NCI-H1694 treated with DMSO at 0.1 percent for 48 hours (cell line): ENCODE measurements at places on chromosomes 3 and 15.

DNA sequence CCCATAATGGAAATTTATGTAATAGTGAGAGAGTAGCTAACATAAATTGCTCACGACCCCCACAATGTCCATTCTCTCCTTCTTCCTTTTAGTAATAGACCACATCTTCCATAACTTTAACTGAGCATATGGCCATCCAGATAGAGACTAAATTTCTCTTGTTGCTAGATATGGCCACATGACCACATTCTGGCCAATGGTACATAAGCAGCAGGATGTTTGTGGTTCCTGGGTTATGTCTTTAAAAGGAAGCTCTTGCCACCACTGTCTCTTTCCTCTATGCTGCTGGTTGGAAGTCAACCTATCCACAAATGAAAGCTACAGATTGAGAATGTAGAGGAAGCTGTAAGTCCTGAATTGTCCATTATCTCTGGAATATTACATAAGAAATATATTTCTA lies 59.7 kb upstream of the NPHP3 start:
- no peak for DNase-seq

- no peak for DNase-seq
These were observed 296.6 kb downstream of the SUCLG2 start for GRCh38 chr3:67357610-67358458.

- no peak for DNase-seq
These were observed 284.5 kb downstream of the ZNF385D start for GRCh38 chr3:21466476-21466875.

- DNase-seq, result no peak
These were observed 13.3 kb upstream of the CHD2 start for GRCh38 chr15:92886815-92887214.

DNA sequence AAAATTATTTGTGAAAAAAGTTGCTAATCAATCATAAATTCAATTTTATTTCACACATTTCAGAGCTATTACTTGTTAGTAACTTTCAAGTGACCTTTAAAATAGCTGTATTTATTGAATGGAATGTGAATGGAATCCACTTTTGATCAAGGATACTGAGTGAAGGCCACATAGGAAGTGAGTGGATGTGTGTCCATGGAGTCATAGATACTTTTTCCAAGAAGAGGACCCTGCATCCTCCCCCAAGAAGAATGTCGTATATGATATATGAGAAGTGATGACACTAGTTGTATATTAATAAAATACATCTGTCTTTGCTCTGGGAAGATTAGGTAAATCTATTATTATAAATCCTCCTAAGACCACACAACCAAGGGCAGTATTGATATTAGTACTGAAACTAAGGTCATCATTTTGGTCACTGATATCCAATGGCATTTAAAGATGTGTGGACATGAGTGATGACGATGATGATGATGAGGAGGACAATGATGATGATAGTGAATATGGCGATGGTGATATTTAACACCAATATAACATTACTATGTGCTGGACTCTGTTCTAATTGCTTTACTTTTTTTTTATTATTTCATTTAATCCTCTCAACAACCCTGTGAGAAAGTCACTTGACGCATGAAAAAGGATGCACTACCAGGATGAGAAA lies 493.0 kb upstream of the NR2F2 start:
- DNase-seq, result no peak

DNA sequence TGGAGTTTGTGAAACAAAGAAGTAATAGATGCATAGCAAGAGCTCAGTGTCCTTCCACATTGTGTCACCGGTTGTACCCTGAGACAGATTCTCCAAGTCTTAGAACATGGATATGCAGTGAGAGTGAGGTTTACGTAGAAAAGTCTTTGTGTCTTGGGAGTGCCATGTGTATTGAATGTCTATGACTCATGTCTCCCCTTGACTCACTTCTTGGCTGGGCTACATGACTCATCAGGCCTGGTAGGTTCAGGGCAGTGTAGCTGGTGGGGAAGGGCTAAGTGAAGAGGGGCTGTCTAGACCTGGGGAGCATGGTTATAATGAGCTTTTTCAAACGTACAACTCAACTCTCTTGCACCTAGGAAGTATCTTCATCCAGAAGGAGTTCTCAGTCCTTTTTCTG lies 167.4 kb downstream of the GAP43 start:
- no peak for DNase-seq

DNA sequence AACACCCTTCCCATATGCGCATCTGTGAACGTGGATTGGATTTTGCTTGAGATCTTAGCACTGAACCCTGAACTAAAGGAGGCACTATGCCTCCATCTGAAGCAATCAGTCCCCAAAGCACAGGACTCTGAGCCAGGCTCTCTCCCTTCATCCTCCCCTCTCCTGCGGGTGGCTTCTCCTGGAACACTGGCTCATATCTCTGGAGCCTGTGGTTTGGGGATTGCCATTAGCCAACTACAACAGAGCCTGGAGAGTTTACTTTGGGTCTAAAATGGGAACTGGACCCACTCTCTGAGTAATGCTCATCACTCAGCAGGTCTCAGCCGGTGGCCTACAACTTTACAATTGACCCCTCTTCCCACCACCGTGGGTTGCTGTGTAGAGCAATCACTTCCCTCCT lies 190.8 kb upstream of the HES1 start:
- no peak for DNase-seq

DNA sequence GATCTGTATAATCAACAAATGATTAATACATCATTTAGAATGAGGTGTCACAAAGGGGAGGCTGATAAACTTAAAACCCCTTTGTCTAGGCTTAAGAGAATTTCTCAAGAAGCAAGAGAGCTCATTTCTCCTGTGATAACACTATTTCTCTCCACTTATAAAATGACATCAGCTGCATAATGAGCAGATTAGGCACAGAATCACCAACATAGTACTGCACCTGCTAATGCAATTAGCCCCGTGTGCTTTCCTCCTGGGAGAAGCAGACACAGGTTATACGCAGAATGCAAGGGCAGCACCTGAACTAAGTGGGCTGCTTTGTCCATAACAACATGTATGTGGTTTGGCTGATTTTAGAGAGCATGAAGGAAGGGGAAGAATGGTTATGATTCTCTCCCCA lies 515.3 kb upstream of the CFAP20DC start:
- no peak for DNase-seq

GRCh38 chr3:4309491-4310128 lies 6.4 kb downstream of the SETMAR start:
- no peak for DNase-seq

GRCh38 chr3:141410408-141410807 lies 42.1 kb downstream of the ZBTB38 start:
- no peak for DNase-seq

- no peak for DNase-seq
These were observed 40.9 kb downstream of the TPRG1 start for GRCh38 chr3:189212681-189213080.

DNA sequence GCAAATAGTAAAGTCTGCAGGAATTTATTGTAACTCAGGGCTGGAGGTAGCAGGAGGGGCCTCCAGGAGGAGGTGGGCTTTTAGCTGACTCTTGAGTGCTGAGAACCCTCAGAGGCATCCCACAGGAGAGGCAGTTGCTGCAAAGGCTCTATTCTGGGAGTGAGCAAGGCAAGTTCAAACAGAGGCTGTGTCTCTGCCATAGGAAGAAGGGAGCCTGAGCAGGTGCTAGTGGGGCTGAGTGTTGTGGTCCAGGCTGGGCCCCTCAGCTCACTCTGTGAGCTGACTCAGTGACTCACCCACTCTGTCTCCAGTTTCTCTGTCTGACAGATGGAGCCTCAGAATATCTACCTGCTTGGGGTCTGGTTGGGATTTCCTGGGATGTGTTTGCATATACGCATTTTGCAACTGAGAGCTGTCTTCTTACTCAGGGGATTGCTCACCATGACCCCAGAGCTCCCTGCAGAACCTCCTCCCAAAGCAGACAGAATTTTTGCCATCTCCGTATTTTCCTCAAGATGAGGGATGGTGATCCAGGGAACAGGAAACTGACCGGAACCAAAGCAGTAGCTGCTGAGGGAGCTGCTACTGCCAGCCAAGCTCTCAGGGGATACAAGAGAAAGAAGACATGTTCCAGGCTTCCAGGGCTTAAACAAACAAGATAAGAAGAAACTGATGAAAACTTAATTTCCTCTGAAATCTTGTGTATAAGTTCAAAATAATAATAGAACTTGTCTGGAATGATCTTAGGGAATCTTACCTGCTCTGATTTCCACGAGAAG lies 13.6 kb upstream of the NOX5 start:
- DNase-seq, result peak; percentile 12

- no peak for DNase-seq
These were observed 270.4 kb downstream of the SUCLG2 start for GRCh38 chr3:67384016-67384415.

DNA sequence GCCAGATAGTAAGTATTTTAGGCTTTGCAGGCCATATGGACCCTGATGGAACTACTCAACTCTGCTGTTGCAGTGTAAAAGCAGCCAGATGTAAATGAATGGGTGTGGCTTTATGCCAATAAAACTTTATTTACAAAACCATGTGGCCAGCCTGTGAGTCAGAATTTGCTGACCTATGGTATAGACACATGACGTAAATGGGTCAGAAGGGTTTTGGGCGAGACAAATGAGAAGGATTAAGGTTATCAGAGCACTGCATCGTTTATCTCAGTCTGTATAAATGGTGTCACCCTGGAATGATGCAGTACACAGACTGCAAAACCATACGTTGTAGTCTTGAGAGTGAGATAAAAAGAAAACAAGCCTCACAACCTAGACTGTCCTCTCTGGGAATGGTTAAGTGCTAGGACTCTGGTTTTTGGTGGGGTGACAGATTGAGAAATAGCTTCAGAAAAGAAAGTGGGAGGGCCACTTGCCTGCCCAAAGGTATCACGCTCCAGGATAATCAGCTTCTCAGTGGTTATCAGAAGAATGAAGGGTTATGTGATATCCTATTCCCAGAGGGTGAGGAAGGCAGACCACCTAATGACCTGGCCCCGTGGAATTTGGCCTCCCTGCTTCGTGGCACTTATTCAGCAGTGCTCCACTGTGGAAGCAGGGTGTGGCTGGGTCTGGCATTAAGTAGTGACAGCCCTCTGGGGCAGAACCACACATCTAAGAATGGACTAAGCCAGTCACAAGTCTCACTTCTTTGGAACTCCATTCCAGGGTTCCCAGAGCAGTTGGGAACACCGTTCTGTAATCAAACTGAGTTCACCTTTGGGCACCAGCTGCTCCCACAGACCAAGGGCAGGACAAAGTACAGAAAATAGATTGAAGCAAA lies 46.1 kb downstream of the ABHD5 start:
- DNase-seq, result no peak

DNA sequence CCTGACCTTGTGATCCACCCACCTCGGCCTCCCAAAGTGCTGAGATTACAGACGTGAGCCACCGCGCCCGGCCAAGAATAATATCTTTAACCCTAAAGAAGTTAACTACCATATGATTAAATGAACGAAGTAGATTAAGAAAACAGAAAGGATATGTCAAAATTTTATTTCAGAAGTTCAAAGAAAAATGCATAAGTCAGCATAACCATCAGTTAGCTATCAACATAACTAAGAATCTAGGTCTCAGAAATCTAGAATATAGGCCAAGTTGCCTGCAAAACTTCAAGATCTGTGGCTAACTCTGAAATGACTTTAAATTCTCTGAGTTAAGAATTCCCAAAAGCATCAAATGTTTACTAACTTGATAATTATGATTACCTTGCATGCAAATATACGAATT lies 38.0 kb downstream of the INO80 start:
- no peak for DNase-seq

DNA sequence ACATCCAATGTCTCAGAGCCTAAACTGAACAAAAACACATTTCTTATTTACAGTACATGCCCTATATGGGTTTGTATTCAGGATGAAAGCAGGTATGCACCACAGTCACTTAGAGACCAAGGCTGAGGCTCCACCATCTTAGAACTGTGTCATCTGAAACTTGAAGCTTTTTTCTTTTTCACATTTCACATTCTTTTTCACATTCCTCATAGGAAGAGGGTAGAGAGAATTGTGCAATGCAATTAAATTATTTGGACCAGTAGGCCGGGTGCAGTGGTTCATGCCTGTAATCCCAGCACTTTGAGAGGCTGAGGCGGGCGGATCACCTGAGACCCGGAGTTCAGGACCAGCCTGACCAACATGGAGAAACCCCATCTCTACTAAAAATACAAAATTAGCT lies 591.0 kb downstream of the MECOM start:
- no peak for DNase-seq

DNA sequence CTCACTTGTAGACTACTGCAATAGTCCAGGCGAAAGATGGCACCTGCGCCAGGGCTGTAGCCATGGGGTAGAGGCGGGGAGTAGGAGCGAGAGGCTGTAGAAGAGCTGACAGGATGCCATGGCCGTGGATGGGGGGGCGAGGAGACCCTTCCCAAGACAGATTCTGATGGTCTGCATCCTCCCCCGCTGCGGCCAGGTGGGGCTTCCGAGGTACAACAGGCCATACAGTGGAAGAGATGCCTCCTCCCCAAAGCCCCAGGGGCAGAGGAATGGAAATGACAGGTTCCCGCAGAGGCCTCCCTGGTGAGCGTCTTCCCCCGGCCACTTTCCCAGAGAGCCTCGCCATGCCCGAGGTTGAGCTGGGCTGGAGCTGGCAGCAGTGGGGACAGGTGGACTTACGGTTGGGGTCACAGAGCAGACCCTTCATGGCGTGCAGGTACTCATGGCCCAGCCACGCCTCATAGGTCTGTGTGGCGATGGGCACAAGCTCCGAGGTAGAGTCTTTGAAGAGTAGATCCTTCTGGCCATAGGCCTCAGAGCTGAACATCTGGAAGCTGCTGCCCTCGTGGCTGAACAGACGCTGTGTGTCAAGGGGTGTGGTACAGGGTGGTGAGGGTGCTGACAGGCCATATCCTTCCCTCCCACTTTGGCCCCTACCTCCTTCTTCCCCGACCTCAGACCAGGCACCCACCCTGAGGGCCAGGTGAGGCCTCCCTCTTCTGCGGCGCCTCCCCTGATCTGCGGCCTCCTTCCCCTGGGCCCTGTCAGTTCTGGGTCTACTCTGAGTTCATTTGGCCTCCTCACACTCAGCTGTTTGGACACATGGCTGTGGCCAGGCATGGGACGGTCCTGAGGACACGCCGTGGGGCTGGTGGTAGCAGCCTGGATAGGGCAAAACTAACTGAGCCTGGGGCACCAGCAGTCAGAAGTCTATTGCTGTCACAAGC lies 13.6 kb downstream of the MELTF start:
- no peak for DNase-seq

GRCh38 chr3:107956991-107957900 lies 133.6 kb downstream of the CD47 start:
- no peak for DNase-seq

- DNase-seq, result no peak
These were observed 397.5 kb downstream of the ZIC4 start for GRCh38 chr3:147008886-147009285.

DNA sequence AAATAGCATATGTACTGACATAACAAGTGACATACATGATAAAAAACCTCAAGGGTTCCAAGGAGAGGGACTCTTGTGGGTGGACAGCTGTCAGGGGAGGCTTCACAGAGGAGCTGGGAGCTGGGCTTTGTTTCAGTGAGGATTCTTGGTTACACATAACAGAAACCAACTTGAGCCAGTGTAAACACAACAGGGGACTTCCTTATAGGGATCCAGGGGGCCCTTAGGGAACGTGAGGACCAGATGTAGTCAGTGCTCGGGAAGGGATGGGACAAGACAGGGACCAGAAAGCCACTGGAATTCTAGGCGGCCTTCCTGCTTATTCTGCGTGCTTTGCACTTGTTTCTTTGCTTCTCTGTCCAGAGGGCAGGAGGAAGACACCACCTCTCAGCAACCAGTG lies 34.9 kb downstream of the SNAPC5 start:
- no peak for DNase-seq

- DNase-seq, result no peak
These were observed 21.6 kb downstream of the SAMMSON start for GRCh38 chr3:70020906-70021660.
